Sigmoid colon (tissue), 7 donors: ENCODE measurements at places on chromosomes 1 and 21.
A peak's percentile ranks its signal among the peaks of the same experiment; 100 is the strongest.

- DNase-seq, result peak; percentile 71
- H3K4me3 ChIP-seq, result no peak overlapping the region
- no peaks in the 10 kb centered on the region for H3K36me3 ChIP-seq
- H3K27ac ChIP-seq, result no peak overlapping the region
- peaks cover 6% of the 10 kb centered on the region for H3K4me1 ChIP-seq
Measured at GRCh38 chr21:46182548-46183336, 1.5 kb downstream of the SPATC1L start.

DNA sequence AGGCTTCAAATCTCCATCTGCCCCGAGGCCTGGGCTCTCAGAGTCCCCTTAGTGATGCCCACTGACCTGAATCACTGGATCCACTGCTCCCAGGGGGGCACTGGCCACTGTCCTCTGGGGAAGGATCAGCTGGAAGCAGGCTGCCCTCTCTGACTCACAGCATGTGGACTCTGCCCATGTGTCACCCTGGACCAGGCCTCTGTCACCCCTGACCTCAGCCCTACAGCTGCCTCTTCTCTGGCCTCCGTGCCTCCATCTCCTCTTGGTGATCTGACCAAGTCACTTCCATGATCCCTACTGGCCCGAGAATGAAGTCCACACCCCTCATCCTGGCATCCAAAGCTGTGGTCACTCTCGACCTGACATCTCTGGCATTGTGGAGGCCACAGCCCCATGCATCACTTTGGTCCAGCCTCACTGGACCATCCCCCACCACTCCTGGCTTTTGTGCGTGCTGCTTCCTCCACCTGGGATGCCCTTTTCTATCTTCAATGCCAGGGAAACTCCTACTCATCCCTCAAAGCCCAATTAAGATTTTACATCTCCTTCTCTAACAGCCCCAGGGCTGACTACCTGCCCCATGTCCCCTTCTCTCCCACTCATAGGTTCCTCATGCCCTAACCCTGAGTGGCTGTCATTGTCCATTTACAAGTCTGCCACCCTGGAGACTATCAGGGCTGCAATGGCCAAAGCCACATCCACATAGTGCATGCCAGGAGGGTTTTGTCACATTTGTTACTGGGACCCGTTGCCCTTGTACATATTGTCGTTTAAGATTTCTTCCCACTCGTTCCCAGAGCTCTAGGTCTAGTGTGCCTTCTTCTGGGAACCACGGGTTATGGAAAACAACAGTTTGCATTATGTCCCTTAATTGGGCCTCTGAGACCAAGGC, 685.0 kb downstream of the MATN1 start:
- H3K27me3 ChIP-seq, result no peaks in the 10 kb centered on the region
- H3K36me3 ChIP-seq, result no peaks in the 10 kb centered on the region
- H3K4me3 ChIP-seq, result no peak overlapping the region

DNA sequence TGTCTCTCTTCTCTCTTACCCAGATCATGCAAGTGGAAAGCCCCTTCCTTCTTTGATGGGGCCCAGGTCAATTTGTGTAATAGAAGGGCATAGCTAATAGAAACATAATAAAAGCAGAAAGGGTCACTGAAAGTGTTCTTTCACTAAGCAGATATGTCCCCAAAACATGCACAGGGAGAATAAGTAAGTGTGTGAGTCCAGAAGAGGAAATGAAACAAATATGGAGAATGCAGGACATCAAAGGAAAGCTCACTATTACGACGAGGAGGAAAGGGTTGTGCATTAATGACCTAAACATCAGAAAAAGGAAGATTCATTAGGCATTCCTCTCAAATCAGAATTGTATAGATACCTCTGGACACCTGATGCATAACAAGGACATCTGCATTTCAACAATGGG, 81.4 kb upstream of the SMYD2 start:
- H3K27ac ChIP-seq, result no peak overlapping the region
- H3K4me1 ChIP-seq, result no peaks in the 10 kb centered on the region
- no peaks in the 10 kb centered on the region for H3K36me3 ChIP-seq

- no peaks in the 10 kb centered on the region for H3K4me1 ChIP-seq
- no peaks in the 10 kb centered on the region for H3K36me3 ChIP-seq
- DNase-seq, result no peak
Measured at GRCh38 chr1:59163268-59164092, 133.4 kb upstream of the FGGY start.

DNA sequence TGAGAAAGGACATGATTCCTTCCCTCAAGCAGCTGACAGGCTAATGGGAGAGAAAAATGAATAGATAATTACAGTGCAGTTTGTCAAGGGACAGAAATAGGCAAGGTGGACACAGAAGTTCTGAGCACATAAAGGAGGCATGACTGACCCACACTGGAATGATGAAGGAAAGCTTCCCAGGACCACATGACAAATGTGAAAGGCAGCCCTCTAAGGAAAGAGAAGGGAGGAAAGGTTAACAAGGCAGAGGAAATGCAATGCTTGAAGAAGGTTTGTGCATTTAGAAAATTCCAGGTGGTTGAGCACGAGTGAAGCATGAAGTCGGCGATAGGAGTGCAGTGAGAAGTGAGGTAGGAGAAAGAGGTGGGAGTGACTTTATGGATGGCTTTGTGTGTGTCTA, 37.4 kb downstream of the LAMC2 start:
- no peak overlapping the region for H3K27ac ChIP-seq
- H3K4me1 ChIP-seq, result peaks cover 16% of the 10 kb centered on the region
- no peak for DNase-seq
- H3K36me3 ChIP-seq, result no peaks in the 10 kb centered on the region
- H3K27me3 ChIP-seq, result no peaks in the 10 kb centered on the region
- H3K4me3 ChIP-seq, result no peak overlapping the region

DNA sequence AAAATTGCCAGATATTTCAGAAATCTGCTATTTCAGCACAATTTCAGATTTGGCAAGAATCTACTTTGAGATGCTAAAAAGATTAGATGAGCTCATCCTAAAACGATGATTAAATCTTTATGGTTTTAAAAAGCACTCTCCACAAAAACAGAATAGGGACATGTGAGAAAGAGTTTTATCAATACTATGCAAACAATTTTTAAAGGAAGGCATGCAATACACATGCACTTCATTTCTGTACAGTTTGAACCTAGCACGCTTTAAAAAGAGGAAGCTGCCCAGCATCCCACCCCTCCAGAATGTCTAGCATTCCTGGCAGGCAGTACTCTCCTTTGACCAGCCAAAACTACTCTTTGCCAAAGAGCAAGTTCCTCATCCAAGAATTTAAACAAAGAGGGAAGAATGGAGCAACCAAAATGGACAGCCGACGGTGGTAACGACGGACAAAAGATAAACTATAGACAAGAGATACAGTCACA, 1.3 kb downstream of the ARHGAP29 start:
- H3K27ac ChIP-seq, result peak overlapping the region; percentile 90
- H3K36me3 ChIP-seq, result no peaks in the 10 kb centered on the region
- peak overlapping the region; percentile 89 for H3K4me3 ChIP-seq
- H3K4me1 ChIP-seq, result peaks cover 17% of the 10 kb centered on the region

- no peak overlapping the region for H3K4me3 ChIP-seq
- H3K27me3 ChIP-seq, result no peaks in the 10 kb centered on the region
- H3K27ac ChIP-seq, result no peak overlapping the region
- H3K4me1 ChIP-seq, result no peaks in the 10 kb centered on the region
- H3K36me3 ChIP-seq, result no peaks in the 10 kb centered on the region
Measured at GRCh38 chr1:233459968-233460367, 132.4 kb downstream of the MAP3K21 start.

GRCh38 chr1:89753761-89754160, 67.1 kb upstream of the LRRC8D start:
- no peak overlapping the region for H3K4me3 ChIP-seq
- H3K4me1 ChIP-seq, result no peaks in the 10 kb centered on the region
- no peaks in the 10 kb centered on the region for H3K36me3 ChIP-seq

- no peak overlapping the region for H3K4me3 ChIP-seq
- H3K27me3 ChIP-seq, result no peaks in the 10 kb centered on the region
- DNase-seq, result no peak
- no peaks in the 10 kb centered on the region for H3K36me3 ChIP-seq
Measured at GRCh38 chr1:183214021-183214970, 28.2 kb downstream of the LAMC2 start.

DNA sequence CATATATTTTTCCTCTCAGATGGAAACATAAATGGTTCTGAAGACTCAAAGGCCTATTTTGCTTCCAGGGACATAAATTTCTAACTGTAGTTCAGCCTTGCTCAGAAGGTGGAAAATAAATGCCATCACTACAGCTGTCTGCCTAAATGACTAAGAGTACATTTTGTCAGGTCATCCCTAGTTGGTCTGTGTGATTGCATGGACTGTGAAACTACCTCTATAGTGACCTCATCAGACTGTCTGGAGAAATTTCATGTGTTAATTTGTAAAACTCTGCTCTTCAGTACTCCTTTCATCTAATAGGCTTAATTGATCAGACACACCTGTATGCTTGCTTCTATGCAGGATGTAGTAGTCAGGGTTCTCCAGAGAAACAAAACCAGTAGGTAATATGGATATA, 886.9 kb downstream of the AMY1C start:
- no peak for DNase-seq
- H3K4me3 ChIP-seq, result no peak overlapping the region
- no peaks in the 10 kb centered on the region for H3K27me3 ChIP-seq
- no peaks in the 10 kb centered on the region for H3K4me1 ChIP-seq

DNA sequence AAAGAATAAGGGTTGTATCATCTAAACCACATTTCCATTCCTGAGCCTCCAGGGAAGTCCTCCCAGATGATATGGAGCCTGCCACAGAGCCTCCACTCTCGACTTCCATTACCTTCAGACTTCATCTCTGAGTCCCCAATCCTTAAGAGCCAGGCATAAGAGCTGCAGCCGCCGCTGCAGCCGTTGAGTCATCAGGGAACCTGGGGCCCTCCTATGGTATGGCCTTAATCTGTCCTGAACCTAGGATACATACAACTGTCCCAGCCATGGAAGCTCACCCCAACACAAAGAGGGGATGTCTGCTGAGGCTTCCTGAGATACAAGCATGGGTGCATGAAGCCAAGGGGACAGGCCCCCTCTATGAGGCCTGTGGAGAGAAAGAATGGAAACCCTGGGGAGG, 16.3 kb downstream of the TAL1 start:
- no peak overlapping the region for H3K27ac ChIP-seq
- no peak overlapping the region for H3K4me3 ChIP-seq
- H3K36me3 ChIP-seq, result no peaks in the 10 kb centered on the region
- H3K27me3 ChIP-seq, result peaks cover 4% of the 10 kb centered on the region
- H3K4me1 ChIP-seq, result no peaks in the 10 kb centered on the region
- DNase-seq, result peak; percentile 37

GRCh38 chr1:156999596-157000320, 45.8 kb downstream of the ARHGEF11 start:
- no peaks in the 10 kb centered on the region for H3K4me1 ChIP-seq
- H3K27me3 ChIP-seq, result no peaks in the 10 kb centered on the region
- no peak overlapping the region for H3K4me3 ChIP-seq
- no peaks in the 10 kb centered on the region for H3K36me3 ChIP-seq

GRCh38 chr21:37257511-37257966, 9.6 kb downstream of the VPS26C start:
- H3K27me3 ChIP-seq, result no peaks in the 10 kb centered on the region
- DNase-seq, result no peak
- H3K4me1 ChIP-seq, result no peaks in the 10 kb centered on the region

DNA sequence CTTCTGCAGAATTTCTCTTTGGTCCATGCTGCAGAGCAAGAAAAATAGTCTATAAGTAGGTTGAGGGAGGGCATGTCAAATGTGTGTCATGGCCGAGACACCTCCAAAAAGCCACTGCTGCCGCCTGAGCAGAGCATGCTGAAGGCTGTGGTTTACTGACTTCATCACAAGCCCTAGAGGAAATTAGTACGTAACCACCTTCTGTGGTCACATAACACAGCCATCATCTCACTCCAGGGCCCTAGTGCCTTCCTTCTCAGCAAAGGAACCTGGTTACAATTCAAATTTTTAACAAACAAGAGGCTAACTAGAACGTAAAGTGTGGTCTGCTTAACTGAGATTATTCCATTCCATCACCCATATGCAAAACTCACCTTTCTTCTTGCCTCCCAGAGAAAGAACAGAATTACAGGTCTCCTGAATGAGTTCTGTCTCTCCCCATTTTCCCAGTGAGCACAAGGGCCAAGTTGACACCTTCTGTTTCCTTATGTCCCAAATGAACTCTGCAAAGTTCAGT, at the start of gene PTPN22:
Gene PTPN22 (minus strand): TSS at position 116 of the 517 bp plus-strand sequence.
- DNase-seq, result no peak
- no peaks in the 10 kb centered on the region for H3K27me3 ChIP-seq
- H3K4me1 ChIP-seq, result no peaks in the 10 kb centered on the region
- no peak within 1 kb of the TSS for H3K27ac ChIP-seq
- H3K4me3 ChIP-seq, result no peak within 1 kb of the TSS

DNA sequence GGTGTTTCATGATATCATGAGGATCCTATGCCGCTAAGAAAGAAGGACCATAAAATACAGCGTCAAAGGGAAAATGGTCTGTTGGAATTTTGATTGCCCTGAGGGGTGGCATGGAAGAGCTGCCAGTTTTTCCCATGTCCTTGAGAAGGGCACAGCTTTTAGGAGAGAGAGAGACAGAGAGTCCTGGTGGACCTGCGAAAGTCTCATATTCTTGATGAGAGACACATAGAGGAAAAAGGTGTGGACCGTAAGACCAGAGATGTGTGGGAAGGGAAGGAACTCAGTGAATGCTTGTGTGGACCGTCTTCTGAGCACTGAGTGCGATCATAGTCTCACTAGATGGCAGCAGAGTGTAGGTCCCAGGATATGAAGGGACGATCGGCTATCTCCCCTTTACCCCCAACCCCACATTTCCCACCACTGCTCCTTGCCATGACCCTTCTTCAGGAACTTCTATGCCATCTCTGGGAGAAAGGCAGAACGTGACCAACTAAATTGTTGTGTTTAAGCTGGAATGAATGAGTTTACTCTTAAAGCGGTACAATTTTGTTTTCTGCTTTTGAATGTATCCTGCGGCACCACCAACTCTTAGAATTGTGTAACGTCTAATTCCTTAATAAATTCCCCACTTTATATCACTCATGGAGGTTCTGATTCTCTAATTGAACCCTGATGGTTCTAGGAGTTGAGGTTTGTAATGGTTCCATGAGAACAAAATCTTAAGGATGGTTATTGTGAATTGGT, 117.7 kb downstream of the CTH start:
- no peak for DNase-seq
- no peak overlapping the region for H3K27ac ChIP-seq
- H3K36me3 ChIP-seq, result no peaks in the 10 kb centered on the region

DNA sequence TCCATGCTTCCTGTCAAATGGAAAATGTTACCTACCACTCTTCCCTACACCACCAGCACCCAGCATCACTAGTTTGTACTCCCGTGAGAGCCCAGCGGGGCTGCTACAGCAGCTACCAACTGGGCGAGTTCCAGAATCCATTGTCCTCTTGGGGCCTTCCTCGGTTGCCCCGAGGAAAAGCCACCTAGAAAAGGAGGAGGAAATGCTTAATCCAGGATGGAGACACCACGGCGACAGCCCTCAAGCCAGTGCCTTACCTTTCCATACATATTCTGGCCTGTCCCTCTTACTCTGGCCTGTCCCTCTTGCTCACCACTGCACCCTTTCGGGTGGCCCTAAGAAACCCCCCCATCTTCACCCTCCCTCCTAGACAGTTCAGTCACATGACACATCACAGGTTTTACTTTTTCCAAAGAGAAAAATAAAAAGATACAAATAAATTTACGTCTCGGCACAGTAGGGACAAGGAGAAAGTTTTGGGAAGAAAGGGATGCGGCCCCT, 478 bp downstream of the RIT1 start:
- peaks cover 16% of the 10 kb centered on the region for H3K4me1 ChIP-seq
- peak overlapping the region; percentile 91 for H3K27ac ChIP-seq
- H3K36me3 ChIP-seq, result peaks cover 52% of the 10 kb centered on the region
- H3K4me3 ChIP-seq, result peak overlapping the region; percentile 81
